GM12891 (cell line): ENCODE measurements at places on chromosomes 7 and 10.

DNA sequence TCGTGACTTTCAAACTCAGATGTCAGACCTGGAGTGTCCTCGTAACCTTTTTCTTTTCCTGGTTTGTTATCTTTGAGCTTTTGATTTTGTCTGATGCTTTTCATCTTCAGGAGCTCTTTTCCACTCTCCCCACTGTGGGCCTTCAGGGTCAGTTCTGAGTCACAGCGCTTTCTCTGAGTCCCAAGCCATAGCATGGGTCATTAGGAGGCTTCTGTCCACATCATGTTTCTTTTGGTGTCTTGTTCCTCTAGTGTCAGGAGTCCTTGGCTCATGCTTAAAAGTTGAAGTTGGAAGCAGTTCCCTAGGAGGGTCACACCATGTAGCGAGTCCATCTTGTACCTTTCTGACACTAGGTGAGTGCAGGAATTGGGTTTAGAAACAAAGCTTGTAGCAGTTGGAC lies 40.3 kb downstream of the DAGLB start:
- DNase-seq: no peak

- no peak for DNase-seq
Observed at GRCh38 chr7:64642875-64643274, 23.1 kb upstream of the ZNF107 start.

- DNase-seq: no peak
Observed at GRCh38 chr10:117431160-117431559, 55.9 kb upstream of the PDZD8 start.

- no peak for DNase-seq
Observed at GRCh38 chr7:95198863-95199262, 125.5 kb downstream of the PON1 start.

GRCh38 chr7:1563981-1564602 lies 5.7 kb downstream of the PSMG3 start:
- no peak for DNase-seq

DNA sequence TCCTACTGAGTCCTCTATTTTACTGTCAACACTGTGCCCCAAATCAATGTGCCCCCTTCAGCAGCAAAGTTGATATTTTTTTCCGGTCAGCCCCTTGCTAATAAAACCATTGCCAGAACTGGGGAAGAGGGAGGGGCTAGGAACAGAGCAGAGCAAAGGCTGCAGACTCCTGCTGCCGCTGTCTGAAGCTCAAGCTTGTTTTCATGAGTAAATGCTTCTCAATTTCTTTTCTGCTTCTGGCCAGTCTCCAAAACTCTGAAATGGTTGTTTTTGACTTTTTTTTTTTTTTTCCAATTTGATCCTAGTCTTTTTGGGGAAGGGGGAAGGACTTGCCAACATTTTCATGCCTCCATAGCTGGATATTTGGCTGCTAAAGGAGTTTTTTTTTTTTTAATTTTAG lies 26.7 kb upstream of the PROSER2 start:
- DNase-seq: no peak

DNA sequence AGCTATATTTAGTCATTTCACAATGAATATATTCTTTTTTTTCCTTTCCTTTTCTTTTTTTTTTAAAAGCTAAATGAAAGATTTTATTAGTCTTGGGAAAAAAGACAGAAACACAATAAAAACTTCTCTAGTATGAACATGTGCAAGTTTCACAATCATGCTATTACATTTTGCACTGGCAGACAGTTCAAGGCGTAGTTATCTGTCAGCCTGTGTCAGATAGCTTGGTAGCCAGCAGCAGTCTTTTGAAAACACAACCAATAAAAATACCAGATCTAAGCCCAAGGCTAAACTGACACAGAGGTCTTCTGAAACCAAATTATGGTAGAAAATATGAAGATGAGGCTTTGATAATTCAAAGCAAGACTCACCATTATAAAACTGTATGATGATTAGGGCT lies 205.8 kb upstream of the TEX47 start:
- DNase-seq: no peak

DNA sequence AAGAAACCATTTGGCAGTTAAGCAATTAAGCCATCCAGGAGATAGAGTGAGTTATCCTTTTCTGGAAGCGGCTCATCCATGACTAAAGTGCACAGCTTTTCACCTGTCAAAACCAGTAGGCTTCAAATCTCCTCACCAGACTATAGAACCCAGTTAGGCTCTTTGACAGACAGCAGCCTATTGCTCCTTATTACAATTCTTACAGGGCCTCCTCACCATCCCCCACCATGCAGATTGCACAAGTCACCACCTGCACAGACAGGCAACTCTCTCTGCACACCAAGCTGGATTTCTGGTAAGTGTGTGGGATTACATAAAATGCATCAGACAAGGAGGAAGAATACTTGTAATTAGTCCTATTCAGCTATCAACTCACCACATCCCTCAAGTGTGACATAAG lies 301.6 kb downstream of the SNX13 start:
- no peak for DNase-seq

GRCh38 chr7:14235056-14235455 lies 245.6 kb upstream of the ETV1 start:
- no peak for DNase-seq

DNA sequence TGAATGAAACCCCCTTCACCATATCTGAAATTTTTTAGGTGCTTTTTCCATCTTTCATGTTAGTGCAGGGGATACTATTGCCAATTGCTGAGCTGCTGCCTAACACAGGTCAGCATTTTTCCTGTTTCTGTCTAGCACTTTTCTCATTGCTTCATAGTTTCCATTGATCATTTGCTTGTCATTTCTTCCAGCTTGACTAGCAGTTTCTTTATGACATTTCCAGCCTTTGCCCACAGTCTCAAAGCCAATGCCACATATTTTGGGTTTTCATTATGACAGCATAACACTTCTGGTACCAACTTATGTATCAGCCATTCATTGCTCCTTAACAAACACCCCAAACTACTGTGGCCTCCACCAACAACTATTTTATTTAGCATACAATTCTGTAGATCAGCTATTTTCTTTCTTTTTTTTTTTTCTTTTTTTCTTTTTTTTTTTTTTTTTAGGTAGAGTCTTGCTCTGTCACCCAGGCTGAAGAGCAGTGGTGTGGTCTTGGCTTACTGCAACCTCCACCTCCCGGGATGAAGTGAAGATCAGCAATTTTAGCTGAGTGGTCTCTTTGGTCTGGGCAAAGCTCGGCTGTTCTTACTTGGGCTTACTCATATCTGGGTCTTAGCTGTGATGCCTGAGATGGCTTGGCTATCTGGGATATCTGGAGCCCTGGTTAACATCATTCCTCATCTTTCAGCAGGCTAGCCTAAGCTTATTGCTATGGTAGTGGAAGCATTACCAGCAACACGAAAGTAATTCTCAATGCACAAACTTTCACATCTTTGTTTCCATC lies 102.3 kb downstream of the EPC1 start:
- no peak for DNase-seq

DNA sequence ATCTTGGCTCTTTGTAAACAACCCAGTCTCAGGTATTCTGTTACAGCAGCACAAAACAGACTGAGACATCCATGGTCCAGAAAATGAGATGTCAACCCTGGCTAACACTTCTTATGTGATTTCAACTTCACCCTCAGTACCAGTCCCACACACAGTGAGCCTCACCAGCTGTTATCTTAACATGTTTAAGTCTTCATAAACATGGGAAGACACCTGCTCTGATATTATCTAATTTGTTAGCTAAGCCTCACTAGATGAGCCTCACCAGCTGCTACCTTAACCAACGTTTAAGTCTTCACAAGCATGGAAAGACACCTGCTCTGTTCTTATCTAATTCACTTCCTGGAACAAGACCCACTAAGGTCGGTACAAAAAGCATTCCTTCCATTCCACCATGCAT lies 130.8 kb downstream of the CALN1 start:
- DNase-seq: no peak

GRCh38 chr7:93894966-93895640 lies 4.5 kb upstream of the TFPI2 start:
- DNase-seq: no peak

DNA sequence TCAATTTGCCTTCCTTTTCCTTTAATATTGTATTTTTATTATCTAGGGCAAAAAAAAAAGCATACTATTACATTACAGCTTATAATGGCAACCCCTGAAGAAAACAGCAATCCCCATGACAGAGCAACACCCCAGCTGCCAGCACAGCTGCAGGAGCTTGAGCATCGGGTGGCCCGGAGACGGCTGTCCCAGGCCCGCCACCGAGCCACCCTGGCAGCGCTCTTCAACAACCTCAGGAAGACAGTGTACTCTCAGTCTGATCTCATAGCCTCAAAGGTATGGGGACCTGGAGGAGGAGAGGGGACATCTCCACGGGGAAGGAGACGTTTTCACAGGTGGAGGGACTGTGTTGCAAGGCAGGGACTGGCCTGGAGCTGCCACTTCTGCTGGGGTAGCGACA lies 6.8 kb downstream of the STRA8 start:
- DNase-seq: no peak

GRCh38 chr10:70121281-70121949 lies 11.2 kb downstream of the AIFM2 start:
- no peak for DNase-seq

GRCh38 chr7:150370612-150371071 lies 2.0 kb downstream of the REPIN1 start:
- no peak for DNase-seq

- no peak for DNase-seq
Observed at GRCh38 chr7:132162556-132163144, 413.6 kb downstream of the PLXNA4 start.

DNA sequence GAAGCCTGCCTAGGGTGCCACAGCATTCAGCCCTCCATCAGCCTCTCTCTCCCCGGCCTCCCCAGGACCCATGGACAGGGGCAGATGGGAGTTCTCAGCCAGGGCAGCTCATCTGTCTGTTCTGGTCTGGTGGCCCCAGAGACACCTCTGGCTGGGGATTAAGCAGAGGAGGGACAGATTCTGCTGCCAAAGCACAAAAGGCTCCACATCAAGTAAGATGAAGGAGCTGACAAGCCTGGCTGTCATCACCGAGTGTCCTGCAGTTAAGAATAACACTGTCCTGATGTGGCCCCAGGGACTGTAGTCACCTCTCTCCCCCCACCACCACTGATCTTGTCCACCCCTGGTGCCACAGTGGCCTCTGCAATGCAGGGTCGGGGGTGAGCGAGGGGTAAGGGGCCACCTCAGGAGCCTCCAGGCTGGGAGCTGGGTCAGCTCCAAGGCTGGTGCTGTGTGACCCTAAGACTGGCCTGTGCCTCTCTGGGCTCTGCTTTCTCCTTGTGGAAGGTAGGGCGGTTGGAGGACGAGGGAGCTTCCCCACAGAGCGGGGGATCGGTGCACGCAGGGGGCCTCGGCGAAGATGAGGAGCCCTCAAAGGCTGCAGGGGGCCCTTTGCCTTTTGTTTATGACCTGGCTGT lies 18.7 kb downstream of the C10orf105 start:
- DNase-seq: no peak

GRCh38 chr10:110278562-110279406 lies 25.9 kb downstream of the SMNDC1 start:
- no peak for DNase-seq

- no peak for DNase-seq
Observed at GRCh38 chr10:42997849-42998165, 79.1 kb upstream of the RET start.

GRCh38 chr10:86256690-86257315 lies 109.8 kb downstream of the GRID1 start:
- no peak for DNase-seq

- no peak for DNase-seq
Observed at GRCh38 chr10:101403161-101403560, 49.2 kb downstream of the BTRC start.

DNA sequence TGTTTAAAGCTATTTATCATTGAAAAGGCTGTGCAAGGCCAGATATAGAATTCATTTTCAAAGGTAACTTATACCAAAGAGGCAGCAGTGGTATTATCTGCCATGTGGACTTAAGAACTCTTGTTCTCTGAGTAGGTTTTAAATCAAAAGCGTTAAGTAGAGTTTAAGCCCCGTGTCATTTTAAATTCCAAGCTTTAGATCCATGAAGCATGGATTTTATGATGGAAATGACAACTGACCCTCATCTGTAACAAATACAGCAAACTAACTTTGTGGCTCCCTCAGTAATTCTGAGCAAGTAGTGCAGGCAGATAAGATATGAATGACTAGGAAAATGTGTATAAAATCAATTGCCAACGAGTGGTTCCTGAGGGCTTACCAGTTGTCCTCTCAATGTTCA lies 247.0 kb downstream of the WDR11 start:
- DNase-seq: no peak

DNA sequence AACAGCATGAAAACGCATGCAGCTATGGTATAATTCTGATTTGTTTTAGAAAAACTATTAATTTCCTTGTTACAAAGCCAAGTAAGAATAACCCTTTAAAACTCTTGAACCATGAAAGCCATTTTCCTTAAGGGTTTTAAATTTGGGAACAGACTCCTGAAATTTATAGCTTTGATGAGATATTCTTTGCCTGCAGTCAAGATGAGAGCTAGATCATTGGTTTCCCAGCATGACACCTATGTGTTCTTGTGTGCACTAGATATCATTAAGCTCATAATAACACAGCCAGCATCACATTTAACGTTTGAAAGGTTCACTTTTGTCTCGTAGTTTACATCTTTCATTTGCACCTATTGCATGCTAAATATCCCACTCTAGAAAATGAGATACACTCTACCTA lies 202.2 kb downstream of the PHF14 start:
- DNase-seq: no peak

DNA sequence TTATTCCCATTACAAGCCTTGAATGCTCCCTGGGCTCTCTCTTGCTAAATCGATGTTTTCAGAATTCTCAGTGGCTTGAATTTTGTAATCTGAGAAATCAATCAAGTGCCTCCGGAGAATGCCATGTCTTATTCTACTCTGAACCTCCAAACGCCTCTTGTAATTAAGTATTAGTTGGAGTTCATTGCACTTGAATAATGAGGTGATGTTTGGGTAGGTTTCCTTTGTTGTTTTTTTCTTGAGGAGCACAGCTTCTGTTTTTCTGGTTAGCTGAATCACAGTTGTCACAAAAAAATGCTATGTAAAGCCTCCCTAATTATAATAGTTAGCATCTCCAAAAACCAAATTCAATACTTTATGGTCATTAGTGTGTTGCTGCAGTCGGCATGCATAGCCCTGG lies 100.3 kb downstream of the PLPP4 start:
- DNase-seq: no peak

GRCh38 chr10:103926722-103927319 lies 8.8 kb upstream of the STN1 start:
- no peak for DNase-seq

GRCh38 chr7:139895141-139895829 lies 66.2 kb downstream of the TBXAS1 start:
- no peak for DNase-seq

DNA sequence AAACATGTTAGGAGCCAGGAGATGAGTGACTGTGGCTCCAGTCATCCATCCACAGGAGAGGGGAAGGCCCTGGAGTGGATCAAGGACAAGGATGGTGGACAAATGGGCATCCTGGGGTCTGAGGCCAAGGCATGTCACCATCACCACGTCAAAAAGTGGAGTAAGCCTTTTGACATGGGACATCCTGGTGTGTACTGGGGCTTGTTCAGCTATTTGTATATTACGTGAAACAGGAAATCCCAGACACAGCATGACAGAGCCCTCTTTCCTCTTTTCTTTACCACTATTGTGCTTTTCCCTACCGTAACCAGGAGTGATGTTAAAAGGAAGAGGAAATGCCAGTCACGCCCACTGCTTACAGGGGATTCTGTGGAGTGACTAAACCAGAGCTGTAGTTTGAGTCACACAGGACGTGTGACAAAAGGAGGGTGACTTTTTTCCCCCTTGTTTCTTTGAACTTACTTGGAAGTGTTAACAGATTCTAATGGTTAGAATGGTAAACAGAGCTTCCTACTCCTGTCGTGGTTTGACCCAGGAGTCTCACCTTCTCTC lies 15.4 kb downstream of the ACSL5 start:
- DNase-seq: no peak
